ENCODE measurements at places on chromosomes 3 and 15.

DNA sequence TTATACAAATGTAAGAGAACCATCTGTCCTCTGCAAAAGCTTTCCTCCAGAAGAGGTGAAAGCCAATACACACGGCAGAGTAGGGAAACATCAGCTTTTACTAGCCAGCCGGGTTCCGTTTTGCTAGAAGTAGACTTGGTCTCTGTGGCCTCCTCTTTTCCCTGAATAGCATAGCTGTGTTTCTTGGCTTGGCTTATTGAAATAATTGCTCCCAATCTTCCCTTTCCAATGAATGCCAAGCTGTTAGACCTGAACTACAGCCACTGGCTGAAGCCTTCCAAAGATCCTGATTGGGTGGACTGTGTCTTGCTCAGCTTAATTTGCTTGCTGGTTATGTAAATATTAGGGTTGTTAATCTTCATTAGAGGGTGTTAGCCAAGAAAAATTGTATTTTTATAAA, 157.8 kb upstream of the ROPN1 start:
- no peak for DNase-seq

GRCh38 chr3:45026957-45027356, 854 bp downstream of the CLEC3B start:
- no peak for DNase-seq

DNA sequence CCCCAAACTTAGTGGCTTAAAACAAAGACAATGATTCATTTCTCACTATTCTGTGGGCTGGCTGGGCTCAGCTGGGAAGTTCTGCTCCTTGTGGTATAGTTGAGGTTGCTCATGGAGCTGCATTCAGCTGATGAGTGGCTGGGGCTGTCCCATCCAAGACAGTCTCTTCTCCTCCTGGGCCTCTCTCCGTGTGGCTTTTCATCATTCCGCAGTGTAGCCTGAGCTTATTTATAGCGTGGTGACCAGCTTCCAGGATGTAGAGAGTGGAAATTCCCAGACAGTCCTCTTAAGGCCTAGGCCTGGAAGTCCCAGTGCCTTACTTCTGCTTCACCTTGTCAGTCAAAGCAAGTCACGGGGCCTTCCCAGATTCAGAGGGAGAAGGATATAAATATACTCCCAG, 136.7 kb upstream of the DAZL start:
- DNase-seq, result no peak

DNA sequence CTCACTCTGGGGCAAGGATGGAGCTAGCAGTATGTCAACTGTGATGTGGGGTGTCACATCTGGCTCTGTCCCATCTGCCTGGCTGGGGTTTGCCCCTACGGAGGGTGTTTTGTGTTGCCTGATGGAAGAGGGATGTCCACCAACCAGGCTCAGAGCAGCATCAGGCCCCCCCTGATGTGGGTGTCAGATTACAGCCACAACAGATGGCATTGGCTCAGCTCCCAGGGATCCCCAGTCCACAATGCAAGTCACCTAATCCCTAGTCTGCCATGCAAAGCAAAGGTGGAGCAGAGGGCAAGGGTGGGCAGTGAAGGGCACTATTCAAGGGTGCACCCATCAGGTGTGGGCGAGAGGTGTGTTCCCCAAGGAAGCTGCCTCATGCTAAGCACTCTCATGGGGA, 48.9 kb upstream of the AMOTL2 start:
- no peak for DNase-seq

DNA sequence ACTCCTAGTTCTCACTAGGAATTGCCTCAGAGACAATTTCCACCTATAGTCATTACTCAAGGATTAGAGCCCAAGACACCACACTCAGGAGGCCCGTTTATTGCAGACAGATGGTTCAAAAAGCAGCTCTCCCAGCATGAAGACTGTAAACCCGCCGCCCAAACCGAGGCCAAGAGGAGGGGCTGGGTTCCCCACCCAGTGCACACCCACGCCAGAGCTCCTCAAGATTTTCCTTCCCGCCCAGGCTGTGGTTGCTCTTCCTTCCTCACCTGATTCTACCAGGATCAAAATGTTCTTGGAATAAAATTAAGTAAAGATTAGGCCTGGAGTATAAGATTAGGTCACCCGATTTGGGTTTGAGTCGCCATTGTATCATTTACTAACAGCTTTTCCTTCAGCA, 364.4 kb downstream of the MECOM start:
- DNase-seq, result no peak

- DNase-seq, result no peak
Observed at GRCh38 chr3:19074257-19074900, 73.9 kb upstream of the KCNH8 start.

DNA sequence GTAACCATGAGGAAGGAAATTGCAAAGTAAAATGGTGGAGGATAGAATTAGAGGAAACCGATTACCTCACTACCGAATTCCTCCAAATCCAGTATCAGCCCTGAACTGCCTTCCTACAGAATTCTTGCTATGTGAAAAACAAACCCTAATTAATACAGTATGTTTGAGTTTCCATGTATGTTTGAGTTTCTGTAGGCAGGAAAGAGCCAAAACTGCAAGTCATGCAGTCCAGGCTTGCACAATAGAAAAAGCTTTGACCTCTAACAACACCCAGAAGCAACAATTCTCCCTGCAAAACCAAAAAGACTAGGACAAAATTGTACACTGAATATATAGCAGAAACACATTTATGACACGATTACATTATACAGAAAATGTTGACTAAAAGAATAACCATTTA, 614.8 kb downstream of the DIPK2A start:
- no peak for DNase-seq

DNA sequence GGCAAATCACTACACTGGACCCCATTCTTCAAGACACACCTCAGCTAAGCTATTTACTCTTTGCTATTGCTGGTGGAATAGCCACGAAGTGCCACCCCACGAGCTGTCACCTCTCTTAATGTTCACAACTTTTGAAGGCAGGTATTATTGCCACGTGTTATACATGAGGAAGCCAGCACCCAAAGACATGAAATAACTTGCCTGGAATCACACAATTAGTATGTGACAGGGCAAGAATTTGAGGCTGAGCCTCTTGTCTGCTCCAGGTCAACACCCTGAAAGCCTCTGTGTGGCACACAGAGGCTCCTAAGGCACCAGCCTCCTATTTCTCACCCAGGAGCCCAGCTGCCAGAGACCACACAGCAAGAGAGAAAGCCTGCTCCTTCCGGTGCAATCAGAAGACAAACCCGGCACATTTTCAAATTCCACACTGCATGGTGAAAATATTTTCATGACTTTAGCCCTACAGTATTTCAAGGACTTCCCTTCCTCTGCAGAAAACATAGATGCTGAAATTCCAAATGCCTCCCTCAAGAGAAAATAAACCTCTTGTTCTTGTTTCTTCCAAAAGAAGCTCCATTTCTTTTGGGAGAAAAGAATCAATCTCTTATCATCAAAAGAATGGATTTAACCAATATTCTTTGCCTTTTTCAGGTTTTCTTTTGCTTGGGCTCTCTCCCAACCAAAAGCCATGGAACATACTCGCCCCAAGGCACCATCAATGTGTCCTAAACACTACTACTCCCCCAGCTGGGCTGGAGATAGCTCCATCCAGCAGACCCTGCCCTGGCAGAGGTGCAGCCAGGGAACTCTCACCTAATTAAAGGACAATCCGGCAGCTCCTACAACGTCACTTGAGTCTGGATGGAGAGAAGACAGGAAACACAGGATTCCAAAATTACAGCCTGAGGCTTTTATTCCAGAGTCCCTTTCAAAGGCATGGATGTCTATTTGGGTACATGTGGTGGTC, 84.7 kb upstream of the THBS1 start:
- DNase-seq, result no peak

DNA sequence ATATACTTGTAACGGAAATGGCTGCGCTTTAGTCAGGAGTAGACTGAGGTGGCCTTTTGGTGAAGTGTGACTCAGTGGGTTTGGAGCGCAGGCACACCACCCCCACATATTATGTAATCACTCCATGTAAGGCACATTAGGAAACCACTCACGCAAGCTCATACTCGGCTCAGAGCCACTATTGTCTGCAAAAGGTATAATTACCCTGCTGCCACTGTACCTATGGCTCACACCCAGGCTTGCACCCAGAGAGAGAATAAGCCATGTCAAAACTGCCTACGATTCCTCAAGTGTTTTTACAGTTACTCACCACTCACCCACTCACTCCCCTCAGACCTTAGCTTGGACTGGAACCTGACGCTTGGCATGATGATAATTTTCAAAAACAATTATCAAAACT, 611.9 kb upstream of the CCDC54 start:
- no peak for DNase-seq

GRCh38 chr3:72418856-72419255, 429.4 kb downstream of the SHQ1 start:
- DNase-seq, result no peak

GRCh38 chr3:59374818-59375211, 325.0 kb upstream of the CFAP20DC start:
- DNase-seq, result no peak

DNA sequence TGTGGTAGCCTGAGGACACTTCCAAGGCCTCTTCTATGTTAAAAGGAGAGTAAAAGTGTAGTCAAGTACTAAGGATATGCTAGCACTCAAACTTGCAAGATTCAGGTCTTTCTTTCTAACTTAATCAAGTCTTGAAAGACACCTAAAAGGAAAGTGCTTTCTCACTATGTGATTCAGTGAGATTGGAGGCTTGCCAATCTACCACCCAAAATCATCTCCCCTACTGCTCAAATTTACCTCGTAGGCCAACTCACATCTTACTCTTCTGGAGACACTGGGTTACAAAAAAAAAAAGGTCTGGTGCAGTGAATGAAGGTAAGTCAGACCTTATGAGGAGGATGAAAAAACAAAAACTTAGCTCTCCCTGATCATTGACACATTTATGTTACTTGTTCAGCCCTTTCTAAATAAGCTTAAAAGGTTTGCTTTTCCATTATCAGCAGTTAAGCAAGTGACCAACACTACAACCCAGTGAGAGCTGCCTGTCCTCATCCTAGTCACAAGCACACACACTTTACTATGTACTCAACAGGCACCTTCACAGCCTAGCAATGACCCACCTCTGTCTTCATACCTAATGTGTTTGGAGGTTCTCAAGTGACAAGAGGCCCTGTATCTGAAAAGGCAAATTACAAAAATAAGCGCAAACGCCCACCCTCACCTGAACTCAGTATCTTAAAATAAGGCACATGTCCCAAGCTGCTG, 19.6 kb downstream of the SUMF1 start:
- no peak for DNase-seq

DNA sequence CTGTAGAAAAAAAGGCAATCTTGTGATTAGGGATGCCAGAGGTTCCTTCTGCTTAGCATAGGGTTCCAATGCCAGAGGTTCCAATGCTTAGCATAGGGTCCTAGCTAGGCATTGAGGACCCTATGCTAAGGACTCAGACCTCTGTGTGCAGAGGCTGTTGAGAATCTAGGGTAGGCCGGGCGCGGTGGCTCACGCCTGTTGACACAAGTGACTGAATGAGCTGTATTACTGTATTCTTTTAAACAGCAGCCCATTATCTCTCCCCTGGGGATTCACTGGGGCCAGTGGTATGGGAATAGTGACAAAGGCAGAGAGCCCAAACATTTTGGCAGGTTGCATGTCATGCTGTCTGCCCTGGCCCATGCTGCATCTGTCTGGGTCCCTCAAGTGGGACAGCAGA, 16.2 kb downstream of the PAK6 start:
- DNase-seq, result no peak

DNA sequence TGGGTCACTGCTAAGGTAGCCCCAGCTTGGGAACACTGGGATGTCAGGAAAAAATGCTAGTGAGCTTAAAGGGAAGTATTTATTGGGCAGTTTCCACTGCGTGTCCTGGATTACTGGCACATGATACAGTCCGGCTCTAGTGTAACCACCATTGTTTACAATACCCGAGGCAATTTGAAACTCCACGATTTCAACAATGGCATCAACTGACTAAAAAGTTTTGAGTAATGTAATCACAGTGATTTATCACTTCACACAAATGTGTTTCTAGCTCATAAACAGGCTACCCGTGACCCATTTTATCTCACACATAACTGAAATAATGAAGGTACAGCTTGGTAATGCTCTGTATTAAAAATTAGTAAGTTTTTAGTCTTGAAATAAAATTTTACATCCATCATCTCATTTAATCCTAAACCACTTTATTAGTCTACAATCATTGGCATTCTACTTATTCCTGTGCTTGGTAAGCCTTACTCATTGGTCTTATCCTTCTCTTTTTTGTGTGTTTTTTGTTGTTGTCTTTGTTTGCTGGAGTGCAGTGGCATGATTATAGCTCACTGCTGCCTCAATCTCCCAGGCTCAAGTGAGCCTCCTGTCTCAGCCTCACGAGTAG, 7.6 kb downstream of the ZMAT3 start:
- no peak for DNase-seq

DNA sequence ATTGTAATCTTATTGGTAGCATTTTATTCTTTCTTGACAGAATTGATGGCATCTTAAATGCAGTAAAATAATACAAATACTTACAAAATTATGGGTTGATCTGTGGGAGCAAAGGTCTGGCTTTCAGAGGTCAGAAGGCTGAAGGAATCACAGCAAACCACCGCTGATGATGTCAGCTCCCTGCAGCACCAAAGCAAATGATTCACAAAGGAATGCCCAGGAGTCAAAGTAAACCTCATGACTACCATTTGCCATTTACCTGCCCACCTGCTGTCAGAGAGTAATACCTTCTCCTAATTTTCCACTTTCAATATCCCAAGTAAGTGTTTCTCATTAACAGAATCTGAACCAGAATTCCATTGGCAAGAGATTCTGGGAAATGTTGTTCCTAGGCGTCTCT, 46.1 kb downstream of the CPA3 start:
- no peak for DNase-seq

DNA sequence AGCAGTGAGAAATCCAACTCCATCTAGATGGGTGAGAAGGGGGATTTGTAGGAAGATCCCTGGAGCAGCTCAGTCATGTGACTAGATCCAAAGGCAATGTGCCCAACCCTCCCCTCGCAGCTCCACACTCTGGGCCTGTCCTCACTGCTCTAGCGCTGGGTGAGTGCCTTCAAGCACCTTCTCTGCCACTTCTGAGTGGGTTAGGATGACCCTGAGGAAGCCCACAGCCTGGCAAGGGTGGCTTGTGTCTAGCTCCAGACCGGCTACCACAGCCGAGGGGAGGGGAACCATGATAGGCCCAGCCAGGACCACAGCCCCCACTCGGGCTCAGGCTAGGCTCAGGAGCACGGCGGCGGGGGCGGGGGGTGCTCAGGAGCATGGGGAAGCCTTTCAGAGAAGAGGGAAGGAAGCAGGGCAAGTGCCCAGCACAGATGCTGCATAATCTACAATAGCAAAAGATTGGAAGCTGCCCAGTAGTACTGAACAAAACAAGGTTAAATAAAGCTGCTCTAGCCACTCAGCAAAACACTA, 1.7 kb downstream of the SPATA12 start:
- DNase-seq, result no peak

- DNase-seq, result no peak
Observed at GRCh38 chr15:67359431-67360079, 105.0 kb downstream of the IQCH start.

- no peak for DNase-seq
Observed at GRCh38 chr3:9231006-9231405, 18.4 kb downstream of the SRGAP3 start.

DNA sequence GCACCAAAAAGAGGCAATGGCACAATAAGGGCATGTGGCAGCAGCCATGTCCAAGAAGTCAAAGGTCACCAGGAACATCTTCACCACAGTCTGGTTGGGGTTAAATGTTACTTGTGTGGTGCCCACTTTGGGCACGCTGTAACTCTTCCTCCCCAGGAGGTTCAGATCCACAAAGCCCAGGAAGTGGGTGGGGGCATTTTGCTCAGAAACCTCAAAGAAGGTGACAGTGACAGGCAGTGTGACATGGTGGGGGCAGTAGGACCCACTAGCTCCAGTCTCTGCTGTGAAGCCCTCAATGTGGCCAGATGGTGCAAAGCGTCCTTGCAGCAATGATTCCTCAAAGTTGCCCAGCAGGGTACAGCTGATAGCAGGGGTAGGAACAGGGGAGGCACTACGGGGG, 5.8 kb downstream of the ZNF80 start:
- DNase-seq, result peak; percentile 31
